ENCODE measurements at places on chromosomes 12 and 14.
A peak's percentile ranks its signal among the peaks of the same experiment; 100 is the strongest.

- no peak for DNase-seq
These were observed 421.1 kb upstream of the RGS6 start for GRCh38 chr14:71511152-71511551.

DNA sequence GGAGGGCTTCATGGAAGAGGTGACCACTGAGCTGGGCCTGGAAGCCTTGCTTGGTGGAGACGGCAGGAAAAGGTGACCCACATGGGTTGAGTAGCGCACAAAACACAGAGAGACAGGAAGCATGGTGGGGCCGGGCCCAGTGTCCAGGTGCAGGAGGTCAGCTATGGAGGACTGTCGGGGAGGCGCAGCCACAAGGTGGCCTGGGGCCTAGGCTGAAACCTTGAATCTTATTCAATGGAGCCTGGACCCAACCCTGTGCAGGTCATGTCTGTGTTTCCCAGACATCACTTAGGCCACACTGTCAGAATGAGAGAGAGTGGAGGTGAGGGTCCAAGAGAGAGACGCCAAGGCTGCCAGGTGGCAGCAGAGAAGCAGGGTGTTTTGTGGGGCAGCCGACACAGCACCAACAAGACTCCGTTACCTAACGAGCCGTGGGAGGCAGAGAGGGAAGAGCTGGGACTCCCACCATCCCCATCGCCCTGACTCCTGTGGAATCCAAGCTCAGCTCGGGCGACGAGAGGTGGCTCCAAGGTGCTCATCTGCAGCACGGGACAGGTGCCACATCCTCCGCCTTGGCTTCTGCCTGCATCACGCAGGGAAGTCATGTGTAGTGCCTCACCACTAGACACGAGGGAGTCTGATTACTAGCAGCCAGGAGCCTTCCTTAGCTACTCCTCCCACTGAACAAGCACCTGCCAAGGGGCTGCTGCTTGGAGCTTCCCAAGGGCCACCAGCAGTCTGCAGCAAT is 38.7 kb downstream of the DEGS2 start:
- no peak for DNase-seq

GRCh38 chr14:49961270-49962222 is 68.7 kb downstream of the ARF6 start:
- DNase-seq: no peak

DNA sequence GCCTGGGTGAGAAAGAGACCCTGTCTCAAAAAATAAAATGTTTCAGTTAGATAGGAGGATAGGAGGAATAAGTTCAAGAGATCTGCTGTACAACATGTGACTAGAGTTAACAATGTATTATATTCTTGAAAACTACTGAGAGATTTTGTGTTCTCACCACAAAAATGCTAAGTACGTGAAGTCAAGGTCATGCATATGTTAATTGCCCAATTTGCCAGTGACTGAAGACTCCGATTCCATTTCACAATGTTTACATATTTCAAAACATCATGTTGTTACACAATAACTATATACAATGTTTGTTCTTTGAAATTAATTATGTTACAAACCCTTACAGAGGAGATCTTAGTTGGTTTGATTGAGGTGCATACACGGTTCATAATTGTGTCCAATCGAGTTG is 52.1 kb downstream of the SLC15A4 start:
- no peak for DNase-seq

- no peak for DNase-seq
These were observed 35.1 kb downstream of the NIN start for GRCh38 chr14:50795909-50796308.

DNA sequence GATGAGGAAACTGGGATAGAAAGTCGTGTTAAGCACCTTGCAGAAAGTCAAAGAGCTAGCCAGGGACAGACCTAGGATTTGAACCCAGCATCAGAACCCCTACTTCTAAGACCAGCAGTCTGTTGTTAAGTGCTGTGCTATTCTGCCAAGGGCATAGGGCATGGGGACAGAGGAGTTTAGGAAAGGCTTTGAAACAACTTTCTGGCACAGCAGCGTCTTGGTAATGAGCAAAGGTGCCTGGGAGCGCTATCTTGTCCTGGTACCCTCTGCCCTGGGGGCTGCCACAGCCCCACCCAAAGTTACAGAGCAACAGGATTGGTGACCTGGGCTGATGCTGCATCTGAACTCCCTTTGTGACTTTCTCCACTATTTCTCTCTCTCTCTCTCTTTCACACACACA is 1108.1 kb downstream of the BCL11B start:
- DNase-seq: no peak

- DNase-seq: no peak
These were observed 135.9 kb downstream of the TMEM30B start for GRCh38 chr14:61145034-61145902.

DNA sequence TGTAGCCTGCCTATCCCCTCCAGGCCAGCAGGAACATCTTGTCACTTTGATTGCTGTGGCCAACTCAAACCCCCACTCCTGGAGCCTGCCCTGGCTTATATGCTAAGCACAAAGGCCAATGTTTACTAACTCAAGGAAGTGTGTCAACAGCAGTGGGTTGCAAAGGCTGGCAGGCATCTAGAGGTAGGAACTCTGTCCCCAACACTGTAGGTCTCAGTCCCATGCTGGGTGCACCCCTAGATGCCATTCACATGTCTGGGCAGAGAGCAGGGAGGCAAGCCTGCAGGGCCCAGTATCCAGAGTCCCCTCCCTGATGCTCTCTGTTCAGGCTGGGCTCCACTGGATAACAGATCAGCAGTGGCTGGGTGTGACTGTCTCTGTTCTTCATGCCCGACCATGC is 1.6 kb upstream of the HPD start:
- no peak for DNase-seq

- no peak for DNase-seq
These were observed 7.6 kb downstream of the CDCA4 start for GRCh38 chr14:105013150-105013785.

- no peak for DNase-seq
These were observed 47.7 kb upstream of the FAM181A start for GRCh38 chr14:93879362-93879983.

DNA sequence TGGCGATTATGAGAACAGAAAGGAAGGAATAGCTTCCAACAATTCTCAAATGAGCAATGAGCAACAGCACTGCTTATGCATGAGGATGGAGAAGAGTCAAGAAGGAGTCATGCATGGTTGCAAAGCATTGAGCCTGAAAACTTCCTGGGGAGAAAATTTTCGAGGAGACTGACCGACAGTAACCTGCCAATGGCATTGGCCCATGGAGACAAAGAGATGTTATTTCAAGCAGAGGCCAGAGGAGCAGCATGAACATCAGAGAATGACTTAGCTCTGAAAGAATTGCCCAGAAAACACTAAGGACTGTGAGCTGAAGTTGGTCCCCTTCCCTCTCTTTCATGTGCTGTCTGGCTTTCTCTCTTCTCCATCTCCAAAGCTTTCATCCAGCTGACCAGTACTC is 343.4 kb downstream of the ADAMTS20 start:
- no peak for DNase-seq

GRCh38 chr12:977156-977555 is 13.9 kb upstream of the ERC1 start:
- DNase-seq: no peak

GRCh38 chr12:52632656-52633055 is 14.3 kb upstream of the KRT73 start:
- DNase-seq: no peak

- DNase-seq: no peak
These were observed 210.0 kb downstream of the RASSF9 start for GRCh38 chr12:85626001-85626783.

DNA sequence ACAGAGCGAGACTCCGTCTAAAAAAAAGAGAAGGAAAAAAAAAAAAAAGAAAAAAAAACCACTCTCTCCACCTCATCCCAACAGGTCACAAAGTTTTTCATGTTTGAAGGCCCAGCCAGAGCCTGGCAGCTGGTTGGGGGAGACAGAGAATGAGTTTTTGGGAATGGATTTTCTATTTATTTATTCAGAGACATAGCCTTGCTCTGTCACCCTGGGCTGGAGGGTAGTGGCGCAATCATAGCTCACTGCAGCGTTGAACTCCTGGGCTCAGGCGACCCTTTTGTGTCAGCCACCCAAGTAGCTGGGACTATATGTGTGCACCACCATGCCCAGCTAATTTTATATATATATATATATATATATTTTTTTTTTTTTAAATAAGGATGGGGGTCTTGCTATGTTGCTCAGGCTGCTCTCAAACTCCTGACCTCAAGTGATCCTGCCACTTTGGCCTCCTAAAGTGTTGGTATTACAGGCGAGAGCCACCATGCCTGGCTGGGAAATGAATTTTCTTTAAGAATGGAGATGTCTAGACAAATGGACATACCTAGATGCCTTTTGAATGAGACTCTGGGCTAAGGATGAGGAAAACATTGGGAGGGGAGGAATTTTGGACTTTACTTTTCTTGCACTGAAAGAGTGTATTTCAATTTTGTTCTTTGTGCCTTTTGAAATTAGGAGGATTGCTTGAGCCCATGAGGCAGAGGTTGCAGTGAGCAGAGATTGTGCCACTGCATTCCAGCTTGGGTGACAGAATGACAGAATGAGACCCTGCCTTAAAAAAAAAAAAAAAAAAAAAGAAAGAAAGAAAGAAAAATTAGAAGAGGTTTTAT is 16.9 kb upstream of the PPP1R1A start:
- DNase-seq: no peak

GRCh38 chr14:34796902-34797301 is 78.3 kb downstream of the BAZ1A start:
- DNase-seq: no peak

GRCh38 chr14:52268279-52269061 is 972 bp downstream of the PTGDR start:
- DNase-seq: peak; percentile 15

DNA sequence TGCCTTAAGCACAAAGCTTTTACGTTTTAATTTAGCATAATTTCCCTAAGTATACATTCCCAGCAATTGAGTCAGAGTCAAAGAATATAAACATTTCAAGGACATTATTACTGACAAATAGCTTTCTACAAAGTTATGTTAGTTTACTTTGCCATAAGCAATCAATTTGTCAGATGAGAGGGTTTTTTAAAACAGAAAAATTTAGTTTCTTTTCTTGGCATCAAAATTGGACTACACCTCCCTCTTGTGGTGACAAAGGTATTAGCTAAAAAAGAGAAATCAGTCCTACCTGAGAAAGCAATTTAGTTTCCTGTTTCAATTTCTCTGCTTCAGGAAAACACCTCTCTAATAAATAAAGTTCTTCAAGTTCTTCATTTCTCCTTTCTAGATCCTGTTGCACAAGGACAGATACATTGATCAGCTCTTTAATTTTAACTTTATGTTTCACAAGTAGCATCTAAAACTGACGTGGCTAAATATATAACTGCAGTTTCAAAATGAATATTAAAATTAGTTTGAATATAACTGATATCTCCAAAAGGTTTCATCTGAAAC is 39.9 kb downstream of the DNAI7 start:
- DNase-seq: no peak

DNA sequence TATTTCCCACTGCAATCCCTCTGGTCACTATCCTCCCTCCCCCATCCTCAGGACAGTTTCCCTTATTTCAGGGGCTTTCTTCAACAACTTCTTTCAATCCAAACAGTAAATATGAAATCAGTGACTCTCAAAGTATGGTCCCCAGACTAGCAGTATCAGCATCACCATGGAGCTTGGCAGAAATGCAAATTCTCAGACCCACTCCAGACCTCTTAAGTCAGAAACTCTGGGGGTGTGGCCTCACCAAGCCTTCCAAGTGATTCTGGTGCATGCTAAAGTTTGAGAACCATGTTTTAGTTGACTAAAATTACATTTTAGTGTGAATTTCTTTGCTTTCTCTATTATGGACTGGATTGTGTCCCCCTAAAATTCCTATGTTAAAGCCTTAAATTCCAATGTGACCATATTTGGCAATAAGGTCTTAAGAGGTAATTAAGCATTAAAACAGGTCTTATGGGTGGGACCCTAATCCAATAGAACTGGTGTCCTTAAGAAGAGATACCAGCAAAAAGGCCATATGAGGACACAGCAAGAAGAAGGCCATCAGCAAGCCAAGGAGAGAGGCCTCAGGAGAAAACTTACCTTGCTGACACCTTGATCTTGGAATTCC is 23.2 kb downstream of the ATP2B1 start:
- DNase-seq: no peak

- no peak for DNase-seq
These were observed 71.5 kb upstream of the DCD start for GRCh38 chr12:54719691-54720090.

GRCh38 chr12:9244894-9245293 is 36.7 kb upstream of the PZP start:
- DNase-seq: peak; percentile 2

- DNase-seq: no peak
These were observed 106.3 kb downstream of the SPTSSA start for GRCh38 chr14:34355584-34356263.

- DNase-seq: no peak
These were observed 9.7 kb downstream of the TBC1D15 start for GRCh38 chr12:71849109-71849851.

- no peak for DNase-seq
These were observed 180.9 kb downstream of the AEBP2 start for GRCh38 chr12:19620222-19620621.

DNA sequence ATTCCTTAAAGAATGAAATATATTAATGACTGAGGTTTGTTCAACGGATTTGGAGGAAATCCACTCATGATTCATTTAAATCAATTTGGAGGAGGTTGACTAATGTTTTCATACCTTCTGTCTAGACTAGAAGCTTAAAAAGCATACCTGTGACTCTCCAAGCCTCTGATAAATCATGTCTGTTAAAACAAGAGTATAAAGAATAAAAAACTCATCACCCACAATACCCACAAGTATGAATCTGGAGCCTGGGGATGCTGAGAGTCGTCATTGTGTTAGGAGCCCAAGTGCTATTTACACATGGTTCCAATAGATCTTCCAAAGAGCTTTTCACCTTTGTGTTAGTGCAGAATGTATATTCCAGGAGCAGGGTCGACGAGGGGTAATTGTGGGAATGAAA is 86.8 kb upstream of the ADAMTS20 start:
- no peak for DNase-seq

GRCh38 chr12:94192506-94192905 is 44.1 kb downstream of the PLXNC1 start:
- no peak for DNase-seq

- no peak for DNase-seq
These were observed 194.4 kb upstream of the BCL2L14 start for GRCh38 chr12:11876307-11876706.

DNA sequence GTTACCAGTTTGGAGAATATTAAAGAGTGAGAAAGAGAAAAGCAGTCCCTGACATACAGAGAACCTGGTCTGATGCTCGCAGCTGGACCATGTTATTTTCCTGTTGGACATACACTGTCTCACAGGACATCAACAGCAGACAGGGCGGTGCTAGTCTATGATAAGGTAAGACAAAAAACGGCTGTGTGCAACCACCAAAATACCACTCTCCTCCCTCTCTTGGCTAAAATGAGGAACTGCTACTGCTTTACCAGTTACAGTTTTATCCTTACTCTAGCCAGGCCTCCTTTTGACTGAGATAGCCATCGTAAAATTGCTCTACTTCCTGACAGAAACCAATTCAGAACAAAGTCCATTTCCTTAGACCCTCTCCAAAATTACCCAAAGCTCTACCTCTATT is 47.0 kb upstream of the ERGIC2 start:
- no peak for DNase-seq

DNA sequence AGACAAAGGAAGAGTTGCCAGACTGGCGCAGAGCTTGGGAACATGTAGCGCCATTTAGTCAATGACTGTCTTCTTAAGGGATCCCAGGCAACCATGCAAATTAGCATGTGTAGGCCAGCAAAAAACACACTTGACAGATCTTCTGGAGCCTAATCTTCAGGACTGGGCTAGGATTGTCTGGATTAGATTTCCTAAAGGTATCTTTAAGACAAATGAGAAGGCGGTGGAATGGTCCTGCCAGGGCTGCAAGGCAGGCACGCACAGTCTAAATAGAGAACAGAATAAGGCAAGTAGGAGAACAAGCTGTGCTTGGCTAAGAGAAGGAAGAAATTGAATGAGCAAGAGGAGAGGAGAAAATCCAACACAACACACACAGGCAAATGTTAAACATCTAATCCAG is 80.0 kb downstream of the CIT start:
- no peak for DNase-seq
